ENCODE measurements at places on chromosomes 5 and 9. TPM values are rescaled to one million over a fixed set of nuclear protein-coding genes. Genes with fewer than 3 reads are reported as not detected.

DNA sequence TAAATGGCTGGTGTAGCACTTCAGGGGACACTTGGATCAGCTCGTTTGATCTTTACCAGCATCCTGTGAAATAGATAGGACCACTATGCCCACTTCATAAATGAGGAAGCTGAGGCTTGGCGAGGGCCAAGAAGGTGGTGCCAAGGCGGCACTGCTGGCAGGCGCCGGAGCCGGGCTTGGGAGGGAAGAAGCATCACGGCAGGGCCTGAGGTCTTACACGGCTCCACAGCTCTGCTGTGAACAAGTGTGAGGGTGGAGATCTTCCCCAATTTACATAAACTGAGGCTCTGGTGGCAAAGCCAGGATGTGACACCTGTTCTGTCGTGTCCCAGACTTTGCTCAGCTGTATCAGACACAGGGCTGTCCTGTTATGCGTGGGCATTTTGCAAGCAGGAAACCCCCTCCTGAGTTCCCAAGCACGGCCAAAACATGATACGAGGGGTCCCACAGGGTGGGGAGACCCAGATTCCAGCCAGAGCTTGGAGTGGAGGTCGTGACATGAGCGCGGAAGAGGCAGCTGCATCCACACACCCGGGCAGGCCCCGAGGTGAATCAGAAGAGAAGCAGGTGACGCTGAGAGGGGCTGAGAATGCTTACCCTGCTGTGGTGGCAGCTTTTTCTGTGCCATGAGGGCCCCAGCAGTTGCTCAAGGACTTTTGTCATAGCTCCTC, 117.5 kb upstream of the BOD1 start:
- H3K27ac ChIP-seq: no peak overlapping the region
- no peak overlapping the region for H3K4me3 ChIP-seq
- H3K36me3 ChIP-seq: no peaks in the 10 kb centered on the region
- no peaks in the 10 kb centered on the region for H3K4me1 ChIP-seq
- no peaks in the 10 kb centered on the region for H3K27me3 ChIP-seq
- DNase-seq: no peak

DNA sequence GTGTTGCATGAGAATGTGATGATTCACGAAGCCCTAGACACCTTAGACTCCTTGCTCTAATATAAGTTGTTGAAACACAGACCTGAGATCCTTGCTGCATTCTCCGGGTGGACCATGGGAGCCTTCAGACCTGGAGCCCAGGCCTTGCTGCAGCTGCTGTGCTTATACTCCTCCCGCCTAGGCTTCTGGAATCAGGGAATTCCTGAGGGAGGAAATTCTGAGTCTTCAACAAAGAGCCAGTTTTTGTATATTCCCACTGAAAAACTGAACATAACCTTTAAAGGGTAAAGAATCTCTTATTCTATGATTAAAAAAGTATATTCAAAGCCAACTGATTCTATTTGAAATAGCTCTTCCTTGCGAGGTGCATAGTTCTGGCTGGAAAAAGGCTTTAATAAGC, 245.1 kb upstream of the ELAVL2 start:
- no peak overlapping the region for H3K27ac ChIP-seq
- no peaks in the 10 kb centered on the region for H3K27me3 ChIP-seq
- H3K4me1 ChIP-seq: no peaks in the 10 kb centered on the region

DNA sequence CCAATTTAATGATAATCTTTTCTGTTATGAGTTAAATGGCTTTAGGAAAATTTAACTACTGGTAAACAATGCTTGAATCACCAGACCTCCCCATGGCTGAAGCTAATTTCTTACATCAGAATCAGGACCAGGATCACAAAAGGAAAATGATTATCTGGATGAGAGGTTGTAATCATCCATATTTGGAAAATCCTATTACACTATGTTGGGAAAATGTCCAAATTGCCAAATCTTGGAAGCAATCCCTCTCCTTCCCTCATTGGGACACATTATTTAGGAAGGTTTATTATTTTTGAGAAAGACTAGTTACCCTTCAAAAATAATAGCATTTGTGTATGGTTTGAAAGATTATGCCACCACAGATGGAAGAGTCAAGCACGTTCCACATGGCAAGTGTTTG, 130.7 kb upstream of the MINAR2 start:
- H3K4me3 ChIP-seq: no peak overlapping the region
- H3K27ac ChIP-seq: no peak overlapping the region
- no peaks in the 10 kb centered on the region for H3K36me3 ChIP-seq
- no peaks in the 10 kb centered on the region for H3K27me3 ChIP-seq
- H3K4me1 ChIP-seq: no peaks in the 10 kb centered on the region

- 0 out of 2 replicates have a peak, but pooled peaks cover 3% of the 10 kb centered on the region for H3K4me1 ChIP-seq
- H3K27me3 ChIP-seq: no peaks in the 10 kb centered on the region
- no peak overlapping the region for H3K27ac ChIP-seq
- H3K36me3 ChIP-seq: no peaks in the 10 kb centered on the region
- H3K4me3 ChIP-seq: no peak overlapping the region
These were observed 22.7 kb upstream of the CLK4 start for GRCh38 chr5:178649580-178649979.

Gene IL12B
- total RNA-seq: not detected

GRCh38 chr5:10719965-10720364, 41.1 kb downstream of the DAP start:
- H3K27ac ChIP-seq: peak overlapping the region; percentile 23
- peak; percentile 91 for DNase-seq
- peaks cover 39% of the 10 kb centered on the region for H3K4me1 ChIP-seq
- H3K36me3 ChIP-seq: peaks cover 70% of the 10 kb centered on the region

DNA sequence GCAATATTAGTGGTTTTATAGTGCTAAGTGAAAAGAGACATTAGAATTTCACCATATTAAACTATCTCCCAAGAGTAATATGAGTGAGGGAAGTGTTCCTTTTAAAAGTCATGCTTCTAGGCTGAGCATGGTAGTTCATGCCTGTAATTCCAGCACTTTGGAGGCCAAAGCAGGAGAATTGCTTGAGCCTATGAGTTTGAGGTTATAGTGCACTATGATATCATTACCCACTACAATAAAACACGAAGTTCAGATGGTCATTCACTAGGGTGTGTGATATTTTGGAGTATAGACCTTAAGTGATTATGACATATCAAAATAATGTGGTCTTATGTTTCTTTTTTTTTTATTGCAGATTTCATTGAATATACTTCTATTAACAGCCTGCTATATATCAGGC, 6.7 kb downstream of the KIF2A start:
- H3K4me1 ChIP-seq: peaks cover 11% of the 10 kb centered on the region
- DNase-seq: no peak
- peaks cover 33% of the 10 kb centered on the region for H3K36me3 ChIP-seq
- no peak overlapping the region for H3K4me3 ChIP-seq

DNA sequence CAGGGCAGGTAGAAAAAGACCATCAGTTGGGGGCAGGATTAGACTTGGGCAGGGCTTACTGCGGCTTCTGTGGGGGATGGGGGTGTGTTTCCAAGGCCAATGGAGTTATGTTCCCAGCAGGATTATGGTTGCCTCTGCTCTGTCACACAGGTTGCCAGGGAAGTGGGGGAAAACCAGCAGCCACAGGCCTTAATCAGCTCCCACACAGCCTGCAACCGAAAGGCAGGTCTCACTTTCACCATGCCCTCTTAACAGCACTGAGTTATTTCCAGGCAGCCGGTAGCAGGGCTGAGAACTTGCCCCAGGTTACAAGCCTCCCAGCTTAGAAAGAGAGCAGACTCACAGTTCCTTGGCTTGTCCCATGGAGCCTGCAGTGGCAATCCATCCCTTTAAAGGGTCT, 205.5 kb downstream of the FGF10 start:
- H3K4me3 ChIP-seq: no peak overlapping the region
- no peaks in the 10 kb centered on the region for H3K27me3 ChIP-seq
- H3K36me3 ChIP-seq: no peaks in the 10 kb centered on the region
- H3K27ac ChIP-seq: no peak overlapping the region
- H3K4me1 ChIP-seq: no peaks in the 10 kb centered on the region
- DNase-seq: no peak

Gene MSX2
- total RNA-seq: 3.0 TPM

DNA sequence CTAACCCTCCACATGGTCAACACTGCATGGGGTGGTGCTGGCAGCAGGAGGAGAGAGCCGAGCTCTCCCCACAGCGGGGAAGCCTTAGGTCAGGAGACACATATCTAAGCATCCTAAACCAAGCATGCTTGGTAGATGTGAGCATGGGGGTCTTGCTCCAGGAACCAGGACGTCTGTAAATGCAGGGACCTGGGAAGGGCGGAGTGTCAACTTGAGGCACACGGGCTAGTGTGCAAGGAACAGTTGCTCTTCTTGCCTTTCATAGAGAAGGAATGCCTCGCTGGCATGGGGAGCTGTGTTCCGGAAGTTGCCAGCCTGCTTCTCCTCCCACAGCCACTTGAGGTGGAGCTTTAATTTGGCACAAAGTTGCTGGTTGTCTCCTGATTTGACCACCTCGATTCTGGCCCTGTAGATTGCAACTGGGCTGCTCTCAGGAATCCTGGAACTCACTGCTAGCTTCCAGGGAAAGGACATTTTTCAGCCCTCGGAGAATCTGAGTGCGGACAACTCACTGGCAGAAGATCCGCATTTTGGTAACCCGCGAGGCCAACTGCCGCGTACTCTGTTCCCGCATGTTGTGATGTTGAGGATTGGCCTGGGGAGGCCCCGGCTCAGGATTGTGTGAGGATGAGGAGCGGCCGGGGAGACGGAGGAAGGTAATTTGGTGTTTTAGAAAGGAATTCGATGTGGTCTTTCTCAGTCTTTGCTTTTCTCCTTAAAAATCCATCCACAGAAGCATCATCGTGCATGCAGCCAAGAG, 370.3 kb upstream of the IRX1 start:
- H3K4me3 ChIP-seq: no peak overlapping the region
- H3K4me1 ChIP-seq: no peaks in the 10 kb centered on the region
- H3K36me3 ChIP-seq: no peaks in the 10 kb centered on the region
- no peak for DNase-seq
- H3K27me3 ChIP-seq: no peaks in the 10 kb centered on the region
- H3K27ac ChIP-seq: no peak overlapping the region

Gene IFNB1
- not detected for total RNA-seq

Gene SPINK7
- total RNA-seq: not detected

DNA sequence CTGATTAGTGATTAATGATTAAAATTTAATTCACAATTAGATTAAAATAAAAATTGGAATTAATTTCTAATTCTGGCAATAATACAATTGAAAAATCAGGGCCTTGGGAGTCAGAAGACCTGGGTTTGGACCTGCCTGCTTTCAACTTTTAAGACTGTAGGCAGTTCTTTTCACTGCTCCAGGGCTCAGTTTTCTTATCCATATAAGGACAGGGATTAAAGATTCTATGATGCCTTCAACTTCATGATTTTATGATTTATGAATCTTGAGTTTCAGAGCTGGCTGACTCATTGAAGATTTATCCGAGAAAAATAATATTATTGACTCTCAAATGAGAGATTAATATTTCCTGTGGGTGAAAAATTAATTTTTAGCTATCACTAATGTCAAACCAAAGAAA, 208.6 kb upstream of the ANKH start:
- H3K4me3 ChIP-seq: no peak overlapping the region
- DNase-seq: no peak
- no peaks in the 10 kb centered on the region for H3K27me3 ChIP-seq
- H3K4me1 ChIP-seq: no peaks in the 10 kb centered on the region
- no peak overlapping the region for H3K27ac ChIP-seq
- H3K36me3 ChIP-seq: no peaks in the 10 kb centered on the region

DNA sequence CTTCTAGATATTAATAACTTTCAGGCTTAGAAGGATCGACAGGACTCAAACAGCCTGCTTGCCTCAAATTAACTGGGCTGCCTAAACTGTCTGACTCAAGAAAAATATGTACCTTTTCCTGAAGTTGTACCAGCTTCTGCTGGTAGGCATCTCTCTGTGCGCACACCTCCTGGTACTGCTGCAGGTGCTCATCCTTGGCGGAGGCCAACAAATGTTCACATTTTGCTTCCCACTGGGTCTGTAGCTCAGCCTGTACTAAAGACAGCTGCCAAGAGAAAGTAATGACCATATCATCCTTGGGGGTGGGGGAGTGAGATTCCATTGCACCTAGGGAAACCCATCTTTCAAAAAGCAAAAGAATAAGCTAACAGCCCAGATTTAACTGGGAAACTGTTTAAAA, 22.5 kb downstream of the SLC31A2 start:
- no peak for DNase-seq
- H3K36me3 ChIP-seq: peaks cover 88% of the 10 kb centered on the region
- no peaks in the 10 kb centered on the region for H3K4me1 ChIP-seq
- H3K4me3 ChIP-seq: no peak overlapping the region
- no peak overlapping the region for H3K27ac ChIP-seq

Gene COL23A1
- total RNA-seq: not detected

- H3K4me3 ChIP-seq: no peak overlapping the region
- no peaks in the 10 kb centered on the region for H3K36me3 ChIP-seq
- H3K27me3 ChIP-seq: no peaks in the 10 kb centered on the region
- H3K4me1 ChIP-seq: no peaks in the 10 kb centered on the region
These were observed 498.4 kb downstream of the TLE4 start for GRCh38 chr9:80070071-80070742.

DNA sequence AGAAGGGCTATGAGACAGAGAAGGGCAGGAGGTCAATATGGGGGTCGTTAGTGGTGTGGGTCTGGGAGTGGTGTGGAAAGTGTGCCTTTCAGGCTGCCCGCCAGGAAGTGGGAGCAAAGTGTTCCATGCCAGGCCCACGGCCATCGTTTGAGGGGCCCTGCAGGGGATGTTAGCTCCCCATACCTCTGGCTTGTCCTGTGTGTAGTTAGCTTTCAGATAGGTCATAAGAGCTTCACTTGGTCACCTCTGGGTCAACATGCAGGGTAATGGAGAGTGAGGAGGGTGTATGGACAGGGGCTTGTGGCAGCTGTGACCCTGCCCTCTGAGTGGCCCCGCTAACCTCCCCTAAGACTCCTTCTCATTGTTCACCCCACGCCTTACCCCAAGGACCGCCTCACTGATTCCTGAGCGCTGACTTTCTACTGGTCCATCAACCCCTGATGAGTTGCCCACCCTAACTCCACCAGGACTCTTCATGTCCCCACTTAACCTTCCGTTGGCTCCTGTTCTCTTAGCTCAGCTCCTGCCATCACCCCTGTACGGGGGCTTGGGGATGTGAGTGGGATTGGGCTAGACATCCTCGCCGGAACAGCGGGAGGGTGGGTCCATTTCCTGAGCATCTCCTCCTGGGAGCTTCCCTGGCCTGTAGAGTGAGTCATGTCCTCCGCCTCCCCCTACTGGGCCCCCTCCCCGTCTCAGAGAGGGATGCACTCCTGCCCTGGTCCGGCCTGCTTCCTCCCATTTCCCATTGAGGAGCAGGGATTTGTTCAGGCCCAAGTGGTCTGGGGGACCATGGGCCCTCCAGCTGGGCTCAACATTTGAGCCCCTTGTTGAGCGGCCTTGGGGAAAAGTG, 125.7 kb downstream of the FGF18 start:
- no peaks in the 10 kb centered on the region for H3K4me1 ChIP-seq
- H3K27ac ChIP-seq: no peak overlapping the region
- H3K4me3 ChIP-seq: no peak overlapping the region
- H3K27me3 ChIP-seq: no peaks in the 10 kb centered on the region
- no peak for DNase-seq
